ENCODE measurements at places on chromosomes 1 and 21.

DNA sequence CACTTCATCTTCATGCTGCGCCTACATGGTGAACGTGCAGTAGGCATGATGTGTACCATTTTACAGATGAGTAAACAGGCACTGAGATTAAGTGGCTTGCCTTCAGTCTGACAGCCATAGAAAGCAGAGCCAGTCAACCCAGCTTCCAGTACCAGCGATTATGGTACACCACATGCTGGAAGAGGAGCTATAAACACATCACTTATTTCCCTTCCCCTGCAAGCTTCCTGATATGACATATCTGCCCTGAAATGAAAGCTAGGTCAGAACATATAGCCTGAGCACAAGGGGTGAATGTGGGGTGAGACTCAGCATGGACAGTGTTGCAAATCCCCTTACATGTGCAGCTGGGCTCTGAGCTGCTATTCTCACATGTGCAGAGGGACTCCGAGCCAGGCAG lies 33.8 kb upstream of the IL20 start:
- DNase-seq, result no peak

DNA sequence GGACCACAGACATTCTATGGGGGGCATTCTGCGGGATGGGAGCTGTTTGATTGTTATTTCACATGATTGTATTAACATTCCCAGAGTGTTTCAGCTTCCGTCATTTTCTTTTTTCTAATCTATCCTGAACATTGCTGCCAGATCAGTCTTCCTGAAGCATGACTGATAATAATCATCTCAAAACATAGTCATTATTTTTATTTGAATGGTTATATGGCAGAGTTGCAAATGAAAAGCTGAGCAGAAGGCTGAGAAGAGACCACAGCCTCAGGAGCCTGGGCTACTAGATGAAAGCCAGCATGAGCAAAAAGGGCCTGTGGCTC lies 109.0 kb downstream of the ERG start:
- no peak for DNase-seq

DNA sequence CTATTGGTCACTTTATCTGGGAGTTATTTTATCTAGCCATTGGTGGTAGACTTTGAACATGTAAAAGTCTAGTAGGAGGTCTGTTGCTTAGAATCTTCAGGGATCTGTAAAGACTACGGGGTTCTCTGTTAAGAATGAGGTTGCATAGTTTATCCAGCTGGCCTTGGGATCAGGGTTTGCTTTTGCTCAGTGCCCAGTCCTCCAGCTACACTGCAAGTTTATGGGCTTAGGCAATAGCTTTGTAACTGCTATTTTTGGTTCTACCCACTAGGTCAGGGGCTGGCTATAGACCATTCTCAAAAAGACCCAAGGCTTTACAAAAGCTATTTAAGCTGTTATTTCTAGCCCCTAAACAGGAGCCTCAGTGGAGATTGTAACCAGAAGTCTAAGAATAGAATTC lies 9.8 kb downstream of the SH3GLB1 start:
- DNase-seq, result no peak

- peak; percentile 7 for DNase-seq
These were observed 50.8 kb downstream of the HS2ST1 start for GRCh38 chr1:86965012-86965826.

GRCh38 chr1:208300084-208300770 lies 56.0 kb upstream of the PLXNA2 start:
- no peak for DNase-seq

GRCh38 chr1:217562229-217562878 lies 68.5 kb downstream of the GPATCH2 start:
- no peak for DNase-seq

DNA sequence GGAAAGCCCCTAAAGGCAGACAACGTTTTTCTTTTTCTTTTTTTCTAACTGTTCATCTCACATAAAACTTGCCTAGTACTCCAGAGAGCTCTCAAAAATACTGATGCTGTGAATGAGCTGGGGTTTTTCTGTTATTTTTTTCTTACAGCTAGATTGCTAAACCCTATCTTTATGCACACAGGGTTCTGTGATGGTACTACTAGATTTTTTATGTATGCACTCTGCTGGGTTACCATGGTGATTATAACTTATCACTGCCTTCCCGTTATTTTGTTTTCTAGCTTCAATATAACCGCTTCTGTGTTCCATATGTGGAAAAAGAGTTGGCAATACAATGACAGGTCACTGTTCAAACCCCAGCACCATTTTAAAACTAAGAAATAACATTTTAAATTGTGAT lies 43.7 kb upstream of the KCNK1 start:
- DNase-seq, result peak; percentile 16
